Activated effector memory CD4-positive, alpha-beta T cell treated with Interleukin-2 at 50 U/mL for 16 hours (primary cell): ENCODE measurements at places on chromosomes 5 and 9.

- no peak for DNase-seq
Observed at GRCh38 chr5:154095904-154096303, 57.1 kb downstream of the MFAP3 start.

DNA sequence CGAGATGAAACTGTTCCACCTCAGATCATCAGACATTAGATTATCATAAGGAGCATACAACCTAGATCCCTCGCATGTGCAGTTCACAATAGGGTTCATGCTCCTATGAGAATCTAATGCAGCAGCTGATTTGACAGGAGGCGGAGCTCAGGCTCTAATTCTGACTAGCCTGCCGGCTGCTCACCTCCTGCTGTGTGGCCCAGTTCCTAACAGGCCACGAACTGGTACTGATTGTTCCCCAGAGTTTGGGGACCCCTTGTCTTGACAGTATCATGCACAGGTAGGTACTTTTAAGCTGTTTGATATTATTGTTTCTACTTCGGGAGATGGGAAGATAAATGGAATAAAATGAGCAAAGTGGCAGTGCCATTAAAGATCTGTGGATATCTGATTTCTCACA is 66.9 kb downstream of the ZCCHC7 start:
- no peak for DNase-seq

DNA sequence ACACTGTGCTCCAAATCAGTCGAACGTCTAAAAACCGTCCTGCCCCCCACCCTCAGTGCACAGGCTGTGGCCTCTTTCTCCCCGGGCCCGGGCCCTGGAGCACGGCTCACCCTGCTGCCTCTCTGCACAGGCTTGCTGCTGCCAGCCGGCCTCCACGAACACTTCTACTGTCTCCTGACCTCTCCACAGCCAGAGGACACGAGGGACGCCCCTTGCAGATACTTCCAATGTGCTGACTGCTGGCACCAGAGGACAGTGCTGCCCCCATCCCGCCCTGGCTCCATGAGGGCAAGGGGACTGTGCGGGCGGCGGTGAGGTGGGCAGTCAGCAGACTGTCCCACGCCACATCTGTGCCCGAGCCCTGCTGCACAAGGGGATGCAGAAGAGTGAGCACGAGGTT is 174.8 kb downstream of the COL23A1 start:
- DNase-seq, result no peak

DNA sequence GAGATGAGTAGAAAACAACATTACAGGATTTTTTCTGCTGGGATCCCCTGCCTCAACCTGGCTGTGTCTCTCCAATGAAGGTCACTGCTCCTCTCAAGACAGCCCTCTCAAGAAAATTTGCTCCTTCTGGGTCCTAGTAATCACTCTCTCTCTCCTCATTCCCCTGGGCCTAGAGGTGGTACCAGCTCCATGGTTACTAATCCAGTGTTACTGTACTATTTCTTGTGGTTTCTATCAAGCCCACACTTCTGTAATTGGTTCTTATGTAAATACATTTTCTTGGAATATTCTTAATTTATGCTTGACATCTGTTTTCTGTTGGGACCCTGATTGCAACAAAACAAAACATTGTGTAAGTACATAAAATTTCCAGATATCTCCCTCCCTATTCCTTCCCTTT is 123.8 kb upstream of the RORB start:
- no peak for DNase-seq

- no peak for DNase-seq
Observed at GRCh38 chr9:83665580-83666200, 42.1 kb downstream of the UBQLN1 start.

- DNase-seq, result no peak
Observed at GRCh38 chr5:19208397-19208796, 779.6 kb downstream of the CDH18 start.

DNA sequence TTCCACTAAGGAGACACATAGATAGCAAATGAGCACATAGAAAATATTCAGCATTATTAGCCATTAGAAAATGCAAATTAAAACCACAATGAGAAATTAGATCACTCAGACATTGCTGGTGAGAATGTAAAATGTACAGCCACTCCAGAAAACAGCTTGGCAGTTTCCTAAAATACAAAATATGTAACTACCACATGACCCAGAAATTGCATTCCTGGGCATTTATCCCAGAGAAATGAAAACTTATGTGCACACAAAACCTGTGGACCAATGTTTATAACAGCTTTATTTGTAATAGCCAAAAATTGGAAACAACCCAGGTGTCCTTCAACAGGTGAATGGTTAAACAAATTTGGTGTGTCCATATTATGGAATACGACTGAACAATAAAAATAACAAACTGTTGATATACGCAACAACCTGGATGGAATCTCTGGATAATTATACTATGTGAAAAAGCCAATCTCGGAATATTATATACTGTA is 34.8 kb upstream of the SHC3 start:
- no peak for DNase-seq

DNA sequence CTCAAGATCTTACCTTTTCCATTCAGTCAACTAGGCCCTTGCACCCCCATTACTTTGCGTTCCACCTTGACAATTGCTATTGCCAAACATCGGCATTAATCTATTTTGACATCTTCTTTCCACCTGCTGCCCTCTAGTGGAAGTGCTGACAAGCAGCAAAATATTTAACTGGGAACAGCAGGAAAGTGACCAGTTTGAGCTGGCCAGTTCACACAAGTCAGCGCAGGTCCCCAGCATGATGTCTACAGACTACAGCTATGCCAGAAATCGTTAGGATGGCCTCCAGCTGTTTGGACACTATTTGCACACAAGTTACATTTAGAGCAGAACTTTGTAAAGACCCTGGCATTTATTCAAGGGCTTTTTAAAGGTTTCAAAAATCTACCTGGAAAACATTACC is 160.1 kb downstream of the GHR start:
- DNase-seq, result no peak

GRCh38 chr9:130219661-130220096 is 45.9 kb upstream of the HMCN2 start:
- DNase-seq, result no peak

- no peak for DNase-seq
Observed at GRCh38 chr9:137149942-137150616, 11.1 kb downstream of the GRIN1 start.

GRCh38 chr5:16869821-16870796 is 66.0 kb downstream of the MYO10 start:
- DNase-seq, result no peak

- DNase-seq, result no peak
Observed at GRCh38 chr5:173663352-173664153, 47.1 kb upstream of the BOD1 start.

DNA sequence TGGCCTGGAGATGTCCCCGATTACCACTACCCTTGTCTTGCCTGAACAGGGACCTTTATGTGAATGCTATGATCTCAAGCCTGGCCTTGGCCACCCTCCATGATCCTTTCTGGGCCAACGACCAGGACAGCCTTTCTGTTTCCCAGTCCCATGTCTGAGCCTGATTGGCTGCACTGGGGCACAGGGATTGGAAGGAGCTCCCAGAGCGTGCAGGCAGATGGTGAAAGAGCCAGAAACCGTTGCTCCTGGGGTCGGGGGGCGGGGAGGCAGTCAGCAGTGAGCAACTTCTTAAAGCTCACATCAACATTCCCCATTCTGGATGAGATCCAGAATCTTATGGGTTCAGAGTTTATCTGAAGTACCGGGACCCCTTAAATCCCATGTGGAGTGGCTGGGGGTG is 84.4 kb downstream of the INSYN2B start:
- no peak for DNase-seq

DNA sequence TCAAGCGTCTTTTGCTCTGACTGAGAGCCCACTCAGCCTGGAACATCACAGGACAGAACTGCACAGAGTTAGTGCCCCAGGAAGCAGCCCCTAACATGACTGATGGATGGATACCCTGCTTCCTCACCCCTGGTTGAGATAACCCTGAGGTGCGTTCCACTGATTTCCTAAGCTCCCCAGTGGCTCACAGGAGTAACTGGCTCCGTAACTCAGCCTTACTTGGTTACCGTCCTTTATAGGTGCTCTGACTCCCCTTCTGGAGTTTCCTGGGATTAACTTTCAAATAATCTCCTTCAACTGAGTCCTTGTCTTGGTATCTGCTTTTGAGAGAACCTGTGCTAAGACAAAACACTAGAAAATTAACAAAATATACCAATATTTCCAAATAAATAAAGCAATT is 449.5 kb downstream of the AGTPBP1 start:
- no peak for DNase-seq

- no peak for DNase-seq
Observed at GRCh38 chr9:120663380-120663779, 50.9 kb downstream of the MEGF9 start.

DNA sequence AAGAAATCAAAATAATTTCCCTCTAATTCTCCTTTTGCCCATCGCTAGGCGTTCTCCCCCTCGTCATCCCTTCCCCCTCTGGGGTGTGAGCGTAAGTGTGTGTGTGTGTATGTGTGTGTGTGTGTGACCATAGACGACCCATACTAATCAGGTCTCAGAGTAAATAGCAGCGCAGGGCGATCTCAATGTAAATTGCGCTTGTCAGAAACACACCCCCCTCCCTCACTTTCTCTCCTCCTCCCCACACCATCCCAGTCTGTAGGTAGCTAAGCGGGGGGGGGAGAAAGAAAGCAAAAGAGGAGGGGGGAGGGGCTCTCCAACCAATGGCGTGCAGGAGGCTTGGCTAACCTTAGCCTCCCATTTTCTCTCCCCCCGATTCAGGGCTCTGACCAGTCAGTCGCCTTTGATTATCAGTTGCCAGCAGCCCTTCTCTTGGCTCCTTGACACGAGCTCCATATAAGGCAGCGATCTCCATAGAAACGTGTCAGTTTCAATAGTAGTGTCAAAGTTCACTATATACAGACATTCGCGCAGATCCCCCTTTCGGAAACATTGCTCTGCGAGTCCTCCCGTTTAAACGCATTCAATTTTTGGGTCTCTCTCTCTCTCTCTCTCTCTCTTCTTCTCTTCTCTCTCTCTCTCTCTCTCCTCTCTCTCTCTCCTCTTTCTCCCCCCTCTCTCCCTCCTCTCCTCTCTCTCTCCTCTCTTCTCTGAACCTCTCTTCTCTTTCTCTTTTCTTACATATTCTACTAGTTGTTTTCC is at the start of gene NR2F1:
Gene NR2F1 (plus strand): TSS at position 546 of the 762 bp plus-strand sequence. CDS start 1,802 bp downstream, outside the sequence.
- no peak for DNase-seq
